ENCODE measurements at places on chromosomes 5 and 9.

- H3K4me1 ChIP-seq: no peaks in the 10 kb centered on the region
Measured at GRCh38 chr5:100188778-100189177, 346.4 kb upstream of the FAM174A start.

DNA sequence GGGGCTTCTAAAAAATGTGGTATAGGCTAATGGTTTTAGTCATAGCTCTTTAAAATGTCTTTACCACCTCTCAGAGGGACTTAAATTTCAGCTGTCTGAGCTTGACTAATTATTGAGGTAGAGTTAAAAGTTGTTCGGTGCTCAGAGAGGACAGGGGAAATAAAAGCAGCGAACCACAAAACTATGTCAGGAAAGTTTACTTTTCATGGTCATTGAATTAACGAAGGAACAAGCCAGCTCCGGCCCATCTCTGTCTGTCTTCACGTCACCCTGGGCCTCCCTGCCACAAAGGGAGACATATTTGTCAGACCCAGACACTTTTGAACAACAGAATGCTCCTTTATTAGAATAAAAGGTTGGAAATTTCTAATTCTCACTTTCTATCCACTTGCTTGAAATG, 98.8 kb upstream of the EFNA5 start:
- H3K27ac ChIP-seq: no peak overlapping the region
- H3K36me3 ChIP-seq: no peaks in the 10 kb centered on the region
- H3K4me1 ChIP-seq: no peaks in the 10 kb centered on the region
- no peak for DNase-seq

DNA sequence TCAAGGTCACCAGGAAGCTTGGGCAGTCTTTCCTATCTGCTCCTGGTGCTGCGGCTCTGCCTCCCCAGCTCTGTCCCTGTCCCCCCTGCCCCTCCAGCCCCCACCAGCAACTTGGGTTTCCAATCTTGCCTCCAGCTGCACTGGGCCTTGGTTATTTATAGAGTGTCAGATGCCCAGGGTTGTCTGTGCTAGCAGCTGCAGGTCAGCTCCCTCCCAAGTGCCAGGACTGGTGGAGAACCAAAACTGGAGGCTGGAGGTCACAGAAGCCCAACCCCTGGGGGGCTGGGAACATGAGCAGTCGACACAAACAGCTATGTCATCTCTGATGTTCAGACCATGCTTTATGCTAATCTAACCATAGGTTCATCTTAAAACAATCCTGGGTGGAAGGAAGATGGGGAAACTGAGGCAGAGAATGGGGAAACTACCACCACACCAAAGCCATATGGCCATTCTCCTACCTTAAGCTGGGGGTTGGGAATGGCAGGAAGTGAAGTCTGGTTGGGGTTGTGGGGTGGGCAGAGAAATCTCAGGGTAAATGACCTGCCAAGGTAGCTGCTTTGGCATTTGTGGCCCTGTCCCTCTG, 1.7 kb downstream of the TPM2 start:
- H3K36me3 ChIP-seq: peaks cover 8% of the 10 kb centered on the region
- no peak for DNase-seq
- H3K4me3 ChIP-seq: no peak overlapping the region

DNA sequence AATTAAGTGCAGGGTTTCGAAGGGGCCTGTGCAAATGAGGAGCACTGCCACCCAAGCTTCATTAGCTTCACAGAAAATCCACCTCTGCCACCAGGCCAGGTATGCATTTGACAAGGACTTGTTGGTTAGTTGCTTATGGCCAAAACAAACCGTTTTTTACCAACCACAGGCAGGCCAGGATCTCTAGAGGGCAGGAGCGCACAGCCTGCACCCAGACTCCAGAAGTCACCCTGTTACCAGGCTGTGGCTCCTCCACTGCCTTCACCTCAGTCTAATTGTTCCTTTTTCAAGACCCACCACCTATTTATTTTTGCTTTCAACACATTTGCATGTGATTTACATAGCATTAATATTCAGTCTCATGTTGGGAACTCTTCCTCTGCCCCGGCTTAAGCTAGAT, 78.3 kb upstream of the HSPA9 start:
- H3K27ac ChIP-seq: no peak overlapping the region
- H3K27me3 ChIP-seq: no peaks in the 10 kb centered on the region
- no peak overlapping the region for H3K4me3 ChIP-seq

GRCh38 chr5:117457656-117458055, 883.0 kb upstream of the SEMA6A start:
- no peak overlapping the region for H3K4me3 ChIP-seq
- no peak for DNase-seq
- H3K36me3 ChIP-seq: no peaks in the 10 kb centered on the region
- H3K27ac ChIP-seq: no peak overlapping the region
- H3K27me3 ChIP-seq: no peaks in the 10 kb centered on the region

- H3K27me3 ChIP-seq: no peaks in the 10 kb centered on the region
- H3K27ac ChIP-seq: no peak overlapping the region
- H3K36me3 ChIP-seq: no peaks in the 10 kb centered on the region
- H3K4me1 ChIP-seq: no peaks in the 10 kb centered on the region
Measured at GRCh38 chr9:109149089-109149488, 18.0 kb downstream of the FRRS1L start.

- no peaks in the 10 kb centered on the region for H3K36me3 ChIP-seq
- H3K4me1 ChIP-seq: no peaks in the 10 kb centered on the region
- H3K27me3 ChIP-seq: no peaks in the 10 kb centered on the region
Measured at GRCh38 chr5:44497606-44498005, 108.4 kb upstream of the FGF10 start.

DNA sequence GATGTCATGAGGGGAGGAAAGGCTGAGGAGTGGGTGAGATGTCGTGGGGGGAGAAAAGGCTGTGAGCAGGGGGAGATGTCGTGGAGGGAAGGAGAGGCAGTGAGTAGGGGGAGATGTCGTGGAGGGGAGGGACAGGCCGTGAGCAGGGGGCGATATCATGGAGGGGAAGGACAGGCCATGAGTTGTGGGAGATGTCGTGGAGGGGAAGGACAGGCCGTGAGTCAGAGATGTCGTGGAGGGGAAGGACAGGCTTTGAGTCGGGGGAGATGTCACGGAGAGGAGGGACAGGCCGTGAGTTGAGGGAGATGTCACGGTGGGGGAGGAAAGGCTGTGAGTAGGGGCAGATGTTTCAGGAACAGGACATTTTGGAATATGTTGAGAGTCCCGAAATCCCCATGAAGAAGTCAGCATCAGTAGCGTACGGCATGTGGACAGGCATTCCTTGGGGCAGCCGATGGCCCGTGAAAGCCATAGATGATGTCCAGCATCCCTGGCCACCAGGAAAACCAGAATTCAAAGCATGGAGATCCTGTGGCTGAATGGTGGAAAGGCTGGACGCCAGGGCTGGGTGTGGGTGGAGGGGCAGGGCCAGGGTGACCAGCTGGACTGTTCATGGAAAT, 8.3 kb upstream of the SLC6A19 start:
- no peaks in the 10 kb centered on the region for H3K27me3 ChIP-seq
- no peak overlapping the region for H3K4me3 ChIP-seq
- H3K36me3 ChIP-seq: no peaks in the 10 kb centered on the region
- H3K27ac ChIP-seq: no peak overlapping the region
- DNase-seq: no peak
- H3K4me1 ChIP-seq: no peaks in the 10 kb centered on the region

DNA sequence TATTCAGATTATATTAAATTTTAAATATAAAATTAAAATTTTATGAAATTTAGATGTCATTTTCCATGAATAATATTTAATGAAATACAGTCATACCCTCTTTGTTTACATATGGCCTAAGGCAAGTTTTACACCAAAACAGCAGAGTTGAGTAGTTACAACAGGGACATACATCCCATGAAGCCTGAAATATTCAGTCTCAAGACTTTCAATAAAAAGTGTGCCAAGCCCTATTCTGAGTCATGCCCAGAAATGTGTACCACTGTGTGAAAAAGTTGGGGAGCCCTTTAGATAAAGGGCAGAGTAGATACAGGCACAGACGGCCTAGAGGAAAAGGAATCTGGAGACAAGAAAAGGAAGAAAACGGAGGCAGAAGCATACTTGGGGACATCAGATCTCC, 261.3 kb downstream of the SGCD start:
- no peaks in the 10 kb centered on the region for H3K36me3 ChIP-seq
- H3K4me1 ChIP-seq: no peaks in the 10 kb centered on the region
- H3K4me3 ChIP-seq: no peak overlapping the region
- no peak for DNase-seq
- no peaks in the 10 kb centered on the region for H3K27me3 ChIP-seq

DNA sequence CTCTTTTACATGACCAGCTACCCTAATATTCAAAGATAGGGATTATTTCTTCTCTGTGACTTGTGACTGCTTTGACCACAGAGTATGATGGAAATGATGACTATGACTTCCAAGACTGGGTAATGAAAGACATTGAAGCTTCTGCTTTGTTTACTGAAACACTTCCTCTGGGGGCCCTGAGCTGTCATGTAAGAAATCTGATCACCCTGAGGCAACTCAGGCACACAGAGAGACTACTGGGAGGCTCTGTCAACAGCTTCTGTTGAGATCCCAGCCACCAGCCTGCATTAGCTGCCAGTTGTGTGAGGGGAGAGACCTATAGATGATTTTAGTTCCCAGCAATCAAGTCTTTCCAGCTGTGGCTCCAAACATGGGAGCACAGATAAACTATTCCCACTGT, 76.5 kb downstream of the KCTD16 start:
- H3K4me1 ChIP-seq: no peaks in the 10 kb centered on the region
- no peaks in the 10 kb centered on the region for H3K27me3 ChIP-seq
- H3K36me3 ChIP-seq: no peaks in the 10 kb centered on the region
- DNase-seq: no peak
- H3K4me3 ChIP-seq: no peak overlapping the region

GRCh38 chr5:106759152-106759551, 911.6 kb downstream of the EFNA5 start:
- H3K4me1 ChIP-seq: no peaks in the 10 kb centered on the region
- no peaks in the 10 kb centered on the region for H3K36me3 ChIP-seq
- H3K27ac ChIP-seq: no peak overlapping the region
- H3K27me3 ChIP-seq: no peaks in the 10 kb centered on the region
- H3K4me3 ChIP-seq: no peak overlapping the region

- no peaks in the 10 kb centered on the region for H3K4me1 ChIP-seq
- no peak overlapping the region for H3K4me3 ChIP-seq
- no peaks in the 10 kb centered on the region for H3K36me3 ChIP-seq
- H3K27ac ChIP-seq: no peak overlapping the region
- no peaks in the 10 kb centered on the region for H3K27me3 ChIP-seq
Measured at GRCh38 chr9:78756813-78757510, 460.0 kb downstream of the PSAT1 start.

GRCh38 chr9:102479191-102479590, 515.9 kb upstream of the CYLC2 start:
- no peaks in the 10 kb centered on the region for H3K27me3 ChIP-seq
- no peaks in the 10 kb centered on the region for H3K4me1 ChIP-seq
- H3K27ac ChIP-seq: no peak overlapping the region

DNA sequence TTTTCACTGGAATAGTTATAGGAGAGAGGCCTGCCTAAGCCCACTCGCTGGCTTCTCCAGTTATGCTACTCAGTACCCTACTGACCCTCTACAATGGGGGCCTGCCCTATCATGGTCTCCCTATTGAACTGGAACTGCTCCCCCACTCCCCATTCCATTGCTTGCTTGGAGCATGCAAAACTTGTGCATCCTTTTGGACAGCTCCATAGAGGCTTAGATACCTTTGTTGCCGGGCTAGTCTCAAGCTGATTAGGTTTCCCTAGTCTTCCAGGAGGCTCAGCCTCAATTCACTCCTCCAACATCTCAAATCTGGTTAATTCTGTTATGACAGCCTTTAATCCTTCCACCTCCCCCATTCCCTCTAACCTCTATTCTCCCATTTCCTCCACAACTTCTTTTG, 39.9 kb downstream of the KIF24 start:
- H3K4me1 ChIP-seq: no peaks in the 10 kb centered on the region
- no peak overlapping the region for H3K4me3 ChIP-seq
- no peaks in the 10 kb centered on the region for H3K27me3 ChIP-seq
- H3K36me3 ChIP-seq: no peaks in the 10 kb centered on the region

GRCh38 chr9:138043061-138043410, 165.5 kb downstream of the CACNA1B start:
- peak; percentile 6 for DNase-seq
- H3K4me1 ChIP-seq: no peaks in the 10 kb centered on the region
- H3K36me3 ChIP-seq: no peaks in the 10 kb centered on the region
- no peak overlapping the region for H3K27ac ChIP-seq
- no peak overlapping the region for H3K4me3 ChIP-seq

DNA sequence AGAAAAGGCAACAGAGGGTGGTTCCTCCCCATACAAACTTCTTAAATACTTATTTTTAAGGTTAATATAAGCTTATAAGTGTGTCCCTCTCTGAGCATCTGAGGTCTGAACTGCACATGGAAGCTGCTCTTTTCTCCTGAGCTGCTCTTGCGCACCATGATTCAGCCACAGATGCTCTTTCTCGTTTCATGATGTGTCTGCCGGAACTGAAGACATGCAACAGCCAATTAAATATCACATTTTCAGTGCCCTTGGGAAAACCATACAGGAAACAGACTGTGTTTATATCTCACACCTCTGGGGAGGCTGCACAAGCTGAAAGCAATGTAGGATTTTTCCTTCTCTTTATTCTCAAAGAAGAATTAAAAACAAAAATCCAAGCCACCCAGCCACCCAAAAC, 96.8 kb upstream of the NREP start:
- no peak overlapping the region for H3K4me3 ChIP-seq
- no peaks in the 10 kb centered on the region for H3K27me3 ChIP-seq
- no peak overlapping the region for H3K27ac ChIP-seq
- H3K4me1 ChIP-seq: no peaks in the 10 kb centered on the region

GRCh38 chr5:52707616-52708015, 80.1 kb upstream of the ITGA1 start:
- H3K36me3 ChIP-seq: no peaks in the 10 kb centered on the region
- H3K27ac ChIP-seq: no peak overlapping the region
- H3K4me3 ChIP-seq: no peak overlapping the region
- H3K4me1 ChIP-seq: no peaks in the 10 kb centered on the region

DNA sequence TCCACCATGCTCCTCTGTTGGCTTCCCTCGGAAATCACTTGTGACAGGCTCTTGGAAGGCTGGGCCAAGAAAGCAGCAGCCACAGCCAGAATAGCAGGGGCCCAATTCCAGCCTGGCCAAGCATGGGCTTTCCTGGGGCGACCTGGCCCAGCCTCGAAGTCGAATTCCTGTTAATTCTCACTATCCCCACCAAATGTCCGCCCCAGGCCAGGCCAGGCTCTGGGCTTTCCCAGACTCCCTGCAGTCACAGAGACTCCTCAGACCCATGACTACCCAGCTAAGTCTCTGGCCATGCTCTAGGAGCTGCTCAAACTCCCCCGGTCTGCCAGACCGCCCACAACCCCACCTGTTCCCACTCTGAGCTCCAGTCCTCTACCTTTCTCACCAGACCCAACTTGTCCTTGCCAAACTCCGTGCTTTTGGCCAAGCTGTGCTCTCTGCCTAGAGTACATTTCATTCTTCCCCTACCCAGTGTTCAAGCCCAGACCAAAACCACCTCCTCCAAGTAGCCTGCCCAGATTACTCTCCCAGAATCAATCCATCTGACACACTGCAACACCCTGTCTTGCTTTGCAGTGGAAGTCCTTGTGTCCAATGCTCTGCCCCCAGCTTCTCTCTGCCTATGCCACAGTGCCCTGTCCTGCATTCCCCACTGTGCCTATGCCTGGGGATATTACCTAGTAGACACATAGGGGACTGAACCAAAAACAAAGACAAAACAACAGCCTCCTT, 26.2 kb downstream of the SHB start:
- no peak for DNase-seq
- H3K36me3 ChIP-seq: no peaks in the 10 kb centered on the region
- no peak overlapping the region for H3K4me3 ChIP-seq

GRCh38 chr5:65760504-65761275, 38.7 kb downstream of the NLN start:
- H3K27ac ChIP-seq: no peak overlapping the region
- peak; percentile 50 for DNase-seq
- H3K27me3 ChIP-seq: no peaks in the 10 kb centered on the region
- no peak overlapping the region for H3K4me3 ChIP-seq
